Vagina (tissue), 2 donors: ENCODE measurements at places on chromosomes 2 and 18. TPM values are rescaled to one million over a fixed set of nuclear protein-coding genes. Genes with fewer than 3 reads are reported as not detected.

GRCh38 chr18:45826084-45826483 lies 609 bp downstream of the SIGLEC15 start:
- no peak for DNase-seq

DNA sequence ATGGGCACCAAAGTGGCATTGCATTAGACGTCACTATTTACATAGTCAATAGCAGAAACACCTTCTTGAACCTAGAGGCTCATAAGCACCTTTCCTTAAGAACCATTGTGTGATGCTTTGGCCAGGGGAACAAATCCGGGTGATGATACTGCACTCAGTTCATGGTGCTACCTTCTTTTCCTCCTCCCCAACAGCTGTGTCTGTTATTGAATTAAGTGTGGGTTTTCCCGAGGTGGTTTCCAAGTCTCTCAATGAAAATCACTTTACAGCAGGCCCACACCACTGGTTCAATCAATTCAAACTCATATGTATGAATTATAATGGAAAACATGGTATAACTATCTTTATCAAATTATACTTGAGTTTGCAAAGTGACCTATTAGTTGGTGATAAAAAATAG lies 9.3 kb upstream of the EFEMP1 start:
- DNase-seq: no peak

- DNase-seq: no peak
Measured at GRCh38 chr2:230944757-230945372, 19.8 kb upstream of the GPR55 start.

DNA sequence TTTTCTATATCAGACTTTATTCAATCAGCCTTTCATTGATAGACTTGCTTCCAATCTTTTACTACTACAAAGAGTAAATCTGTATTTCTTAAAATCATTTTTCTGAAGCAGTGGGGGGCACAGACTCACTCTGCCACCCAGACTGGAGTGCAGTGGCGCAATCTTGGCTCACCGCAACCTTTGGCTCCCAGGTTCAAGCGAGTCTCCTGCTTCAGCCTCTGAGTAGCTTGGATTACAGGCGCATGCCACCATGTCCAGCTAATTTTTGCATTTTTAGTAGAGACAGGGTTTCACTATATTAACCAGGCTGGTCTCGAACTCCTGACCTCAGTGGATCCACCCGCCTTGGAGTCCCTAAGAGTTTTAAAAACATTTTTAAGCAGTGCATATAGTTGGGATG lies 270.6 kb upstream of the REG3G start:
- DNase-seq: no peak

GRCh38 chr2:3289526-3289925 lies 88.1 kb downstream of the EIPR1 start:
- DNase-seq: no peak

DNA sequence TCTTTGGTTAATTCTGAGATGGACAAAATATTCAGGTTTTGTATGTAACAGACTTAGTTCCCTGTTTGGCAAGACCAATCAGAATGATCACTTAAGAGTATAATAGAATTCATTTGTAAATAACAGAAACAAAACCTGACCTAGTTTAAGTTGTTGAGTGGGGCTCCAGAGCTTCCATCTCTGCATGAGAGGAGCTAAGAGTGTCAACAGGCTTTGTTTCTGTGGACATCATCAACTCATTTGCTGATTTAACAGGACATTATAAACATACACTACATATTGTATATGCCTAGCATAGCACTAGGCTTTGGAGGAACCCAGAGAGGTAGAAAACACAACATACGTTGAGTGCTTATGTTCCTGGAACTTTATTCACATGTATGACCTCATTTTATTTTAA lies 75.3 kb upstream of the TRIB2 start:
- DNase-seq: no peak

GRCh38 chr2:46971929-46972328 lies 56.3 kb upstream of the MCFD2 start:
- no peak for DNase-seq

GRCh38 chr18:54247511-54248175 lies 21.7 kb upstream of the POLI start:
- no peak for DNase-seq

DNA sequence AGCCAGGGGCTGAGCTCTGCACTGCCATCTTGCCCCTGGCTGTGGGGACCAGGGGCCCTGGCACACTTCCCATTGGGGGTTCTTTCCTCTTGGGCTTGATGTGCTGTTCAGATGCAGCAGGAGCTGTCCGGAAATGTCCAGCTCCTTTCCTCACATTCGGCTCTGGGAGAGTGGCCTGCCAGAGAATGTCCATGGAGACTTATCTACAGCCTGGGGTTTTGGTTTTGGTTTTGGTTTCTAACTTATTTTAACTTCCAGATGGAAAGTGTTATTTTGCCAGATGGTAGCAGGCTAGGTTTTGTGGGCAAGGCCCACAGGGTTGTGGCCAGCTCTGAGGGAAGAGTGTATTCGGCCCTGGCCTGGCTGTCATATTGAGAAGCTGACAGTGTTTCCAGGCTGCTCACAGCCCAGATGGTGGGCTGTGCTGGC lies 177.3 kb downstream of the ANKRD30B start:
- DNase-seq: no peak

DNA sequence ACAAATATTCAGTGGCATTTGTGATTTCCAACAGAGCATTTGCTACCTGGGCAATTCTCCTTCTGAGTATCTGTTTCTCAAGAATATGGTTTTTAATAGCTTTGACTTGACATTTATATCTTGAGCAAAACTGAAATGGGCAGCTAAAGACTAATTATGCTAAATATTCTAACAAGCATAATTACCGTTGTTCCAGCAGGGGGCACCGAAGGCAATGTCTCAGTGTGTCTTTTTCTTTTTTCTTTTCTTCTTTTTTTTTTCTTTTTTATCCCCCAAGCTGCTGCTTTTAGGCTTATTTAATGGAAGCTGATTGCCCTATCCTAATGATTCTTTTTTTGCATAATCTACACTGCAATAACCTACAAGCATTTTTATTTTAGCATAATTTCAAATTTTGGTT lies 138.9 kb upstream of the NABP1 start:
- DNase-seq: no peak

Gene KCMF1
- total RNA-seq: 29.7 TPM
